ENCODE measurements at places on chromosomes 3 and 15.

DNA sequence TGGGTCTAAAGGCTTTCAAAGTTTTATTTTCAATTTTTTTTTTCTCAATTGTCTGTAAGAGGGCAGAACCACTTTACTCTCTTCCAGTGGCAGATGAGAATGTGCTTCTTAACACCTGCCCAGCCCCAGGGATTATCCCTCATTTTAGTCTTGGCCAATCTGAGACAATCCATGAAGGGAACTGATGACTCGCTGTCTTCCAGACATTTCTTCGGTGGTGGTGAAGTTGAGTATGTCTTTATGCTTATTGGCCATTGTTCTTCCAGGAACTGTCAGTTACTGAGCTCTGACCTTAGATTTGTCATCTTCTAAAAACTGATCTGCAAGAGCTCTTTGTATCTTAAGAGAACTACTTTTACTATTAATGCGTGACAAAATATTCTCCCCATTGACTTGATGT lies 139.5 kb downstream of the TJP1 start:
- no peak for DNase-seq

GRCh38 chr15:32718821-32719716 lies 1.3 kb downstream of the GREM1 start:
- DNase-seq = no peak

DNA sequence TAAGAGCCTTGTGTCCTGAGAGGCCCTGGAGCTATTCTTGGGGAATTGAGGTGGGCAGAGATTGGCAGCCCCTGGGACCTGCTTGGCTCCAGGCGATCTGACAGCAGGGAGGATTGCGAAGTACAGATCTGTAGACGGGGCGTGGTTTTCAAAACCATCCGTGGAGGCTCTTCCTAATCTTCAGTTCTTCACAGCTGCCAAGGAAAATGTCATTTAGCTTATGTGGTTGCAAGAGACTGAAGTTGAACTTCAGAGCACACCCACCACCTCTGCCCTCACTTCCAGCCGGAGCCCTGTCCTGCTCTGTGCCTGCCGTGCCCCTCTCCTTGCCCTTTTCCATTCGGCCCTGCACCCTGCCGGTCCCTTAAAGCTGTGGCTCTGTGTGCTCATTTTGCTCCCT lies 12.9 kb downstream of the NISCH start:
- no peak for DNase-seq

DNA sequence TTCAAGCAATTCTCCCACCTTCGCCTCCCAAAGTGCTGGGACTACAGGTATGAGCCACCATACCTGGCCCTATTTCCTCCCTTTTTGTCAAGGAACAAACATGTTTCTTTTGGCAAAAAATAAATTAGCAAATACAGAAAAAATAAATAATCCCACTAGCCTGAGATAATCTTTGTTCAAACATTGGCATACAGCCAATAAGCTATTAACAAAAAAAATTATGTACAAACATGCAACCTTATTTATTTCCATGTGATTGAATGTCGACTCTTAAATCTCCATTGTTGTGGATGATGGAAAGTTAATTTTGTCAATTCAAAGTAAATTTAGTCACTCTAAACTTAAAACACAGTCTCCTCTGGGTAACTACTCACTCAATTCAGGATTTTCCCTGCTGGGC lies 18.3 kb upstream of the IL16 start:
- DNase-seq = no peak

Data from left renal pelvis (tissue), 4 donors.